ENCODE measurements at places on chromosomes 16 and 17.

DNA sequence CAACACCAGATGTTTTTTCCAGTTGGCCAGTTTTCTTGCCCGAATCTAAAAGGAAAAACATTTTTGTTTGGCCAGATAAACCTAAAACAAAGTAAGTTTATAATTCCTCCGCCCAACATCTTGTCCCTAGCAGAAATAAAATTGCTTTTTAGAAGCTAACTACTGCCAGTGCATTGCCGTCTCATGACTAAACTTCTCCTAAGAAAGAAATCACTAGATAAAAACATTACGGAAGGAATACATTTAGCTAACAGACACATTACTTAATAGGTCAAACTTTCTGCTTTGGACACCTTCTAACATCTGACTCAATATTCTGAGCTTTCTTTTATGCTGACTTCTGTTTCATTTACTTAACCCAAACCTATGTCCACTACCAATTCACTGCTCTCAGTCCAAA is 36.2 kb downstream of the FBXL20 start:
- DNase-seq, result peak; percentile 20

GRCh38 chr17:62782730-62783270 is 25.3 kb downstream of the MARCHF10 start:
- no peak for DNase-seq

GRCh38 chr16:82643936-82644630 is 17.3 kb downstream of the CDH13 start:
- DNase-seq, result no peak

DNA sequence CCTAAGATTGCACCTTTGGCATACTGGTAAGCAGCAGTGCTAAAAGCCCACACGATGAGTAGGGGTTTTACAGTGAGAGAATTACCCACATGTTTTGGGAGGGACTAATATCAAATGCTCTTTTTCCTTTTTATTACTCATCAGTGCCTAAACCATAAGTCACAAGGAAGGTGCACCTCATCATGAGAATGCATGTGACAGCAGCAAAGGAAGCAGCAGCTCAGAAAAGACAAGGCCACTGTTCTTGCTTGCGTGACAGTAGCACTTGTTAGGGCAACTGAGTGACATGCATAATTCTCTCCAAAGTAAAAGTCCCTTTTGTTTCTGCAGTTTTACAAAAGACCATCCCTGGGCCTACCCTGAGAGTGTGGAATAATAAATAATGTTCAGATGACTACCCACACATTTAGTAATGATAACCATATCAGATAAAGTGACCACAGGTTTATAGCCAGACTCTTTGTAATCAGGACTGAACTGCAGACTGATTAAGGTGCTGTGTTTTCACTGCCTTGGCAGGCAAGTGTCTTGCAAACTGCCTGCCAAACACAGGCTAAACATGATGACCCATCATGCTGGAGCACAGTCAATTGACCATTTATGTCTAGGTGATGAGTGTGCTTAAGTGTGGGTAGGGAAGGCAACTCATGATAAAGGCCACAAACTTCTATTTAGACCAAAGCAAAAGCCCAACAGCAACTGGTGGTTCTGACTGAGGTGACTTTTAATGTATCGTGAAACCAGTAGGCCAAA is 1751.4 kb downstream of the TP53TG3F start:
- DNase-seq, result no peak

DNA sequence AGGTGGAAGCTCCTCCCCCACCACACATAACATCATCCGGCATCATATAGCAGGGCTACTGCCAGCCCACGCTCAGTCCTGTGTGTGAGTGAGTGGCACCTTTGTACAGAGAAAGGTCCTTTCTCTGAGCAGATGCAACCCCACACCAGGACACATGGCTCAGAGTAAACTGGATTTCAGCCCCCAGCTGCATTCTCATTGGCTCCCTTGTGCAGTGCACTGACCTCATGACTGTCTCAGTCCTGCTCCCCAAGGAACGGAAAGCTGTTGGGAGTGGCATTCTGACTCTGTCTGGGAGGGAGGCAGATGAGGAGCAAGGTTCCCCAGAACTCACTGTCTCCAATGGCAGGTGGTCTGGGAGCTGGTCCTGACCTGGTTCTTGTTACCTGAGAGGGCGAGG is 244.1 kb downstream of the PHKB start:
- no peak for DNase-seq

DNA sequence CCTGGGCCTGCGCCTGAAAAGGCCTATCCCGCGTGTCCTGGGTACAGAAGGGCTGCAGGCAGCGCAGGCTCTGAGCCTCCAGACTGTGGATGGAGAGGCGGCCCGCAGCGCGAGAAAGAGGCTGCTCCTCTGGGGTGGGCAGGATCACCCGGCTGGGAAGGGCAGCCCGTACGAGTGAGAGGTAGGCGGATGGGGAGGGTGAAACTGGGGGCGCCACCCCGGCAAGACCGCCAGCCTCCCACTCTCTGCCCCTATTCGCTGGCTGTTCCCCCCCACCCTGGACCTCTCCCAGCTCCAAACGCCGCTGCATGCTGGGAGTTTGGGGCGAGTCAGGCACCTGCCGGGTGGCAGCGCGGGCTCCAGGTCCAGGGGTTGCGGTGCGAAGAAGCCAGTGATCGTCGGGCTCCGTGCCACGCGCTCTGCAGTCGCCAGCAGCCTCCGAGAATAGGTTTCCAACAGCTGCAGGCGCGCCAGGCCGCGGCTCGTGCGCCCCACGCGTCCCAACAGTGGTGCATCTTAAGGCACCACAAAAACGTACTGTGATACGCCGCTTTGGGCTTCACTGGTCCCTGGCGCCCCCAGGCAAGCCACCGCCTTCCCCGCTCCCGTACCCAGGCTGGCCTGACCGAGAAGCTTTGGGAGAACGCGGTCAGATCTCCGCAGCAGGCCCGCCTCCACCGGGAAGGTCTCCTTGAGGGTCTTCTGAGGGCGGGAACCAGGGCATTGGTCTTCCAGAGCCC is 1.1 kb downstream of the NOXO1 start:
- DNase-seq, result no peak

GRCh38 chr17:75927286-75927922 is 13.4 kb downstream of the FBF1 start:
- DNase-seq, result no peak

GRCh38 chr16:24208710-24209109 is 47.4 kb upstream of the CACNG3 start:
- no peak for DNase-seq

GRCh38 chr16:54957403-54958166 is 26.9 kb downstream of the IRX5 start:
- DNase-seq, result peak; percentile 14

DNA sequence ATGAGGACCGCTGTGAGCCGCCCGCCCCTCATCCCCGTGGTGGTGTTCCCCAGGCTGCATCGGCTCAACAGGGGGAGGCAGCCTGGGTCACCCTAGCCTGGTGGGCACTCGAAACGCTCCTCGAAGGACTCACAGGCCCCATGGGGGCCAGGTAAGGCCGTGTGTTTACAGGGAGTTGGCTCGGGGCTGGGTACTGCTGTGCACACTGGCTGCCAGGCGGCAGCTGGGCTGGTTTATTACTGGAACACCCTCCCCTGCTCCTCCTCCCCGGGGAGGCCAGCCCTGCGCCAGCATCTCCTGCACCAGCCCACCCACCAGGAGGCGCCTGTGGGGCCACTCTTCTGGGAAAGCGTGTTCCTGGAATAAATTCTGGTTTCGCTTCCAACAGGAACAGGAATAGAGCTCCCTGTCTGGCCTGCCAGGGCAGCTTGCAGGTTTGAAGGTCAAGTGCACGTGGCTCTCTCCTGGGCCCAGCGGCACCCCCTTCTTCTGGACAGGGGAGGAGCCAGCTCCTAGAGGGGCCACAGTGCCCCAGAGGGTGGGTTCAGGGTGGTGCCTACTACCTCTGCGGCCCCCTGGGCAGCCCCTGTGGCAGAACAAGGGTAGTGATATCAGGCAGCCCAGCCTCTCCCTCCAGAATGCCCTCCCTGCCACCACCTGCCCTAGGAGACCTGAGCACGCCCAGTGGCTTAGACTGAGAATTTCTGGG is 11.3 kb downstream of the MCRIP1 start:
- peak; percentile 28 for DNase-seq

DNA sequence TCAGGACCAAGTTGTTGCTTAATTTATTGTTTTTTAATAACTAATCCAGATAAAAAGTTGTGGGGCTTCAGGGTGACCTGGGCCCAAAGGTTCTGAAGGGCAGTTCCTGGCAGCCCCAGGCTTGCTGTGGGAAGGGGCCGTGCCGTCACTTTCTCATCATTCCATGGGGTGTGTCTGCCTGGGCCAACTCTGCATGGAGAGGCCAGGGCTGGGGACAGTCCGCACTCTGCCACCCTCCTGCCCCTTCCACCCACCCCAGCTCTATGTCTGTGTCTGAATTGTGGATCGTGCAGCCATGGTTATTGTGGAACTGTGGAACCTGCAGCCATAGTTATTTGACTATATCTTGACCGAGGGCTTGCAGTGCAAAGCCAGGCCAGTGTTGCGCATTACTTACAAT is 4.0 kb downstream of the LIMD2 start:
- no peak for DNase-seq

GRCh38 chr17:725084-725483 is 7.3 kb upstream of the TLCD3A start:
- no peak for DNase-seq

DNA sequence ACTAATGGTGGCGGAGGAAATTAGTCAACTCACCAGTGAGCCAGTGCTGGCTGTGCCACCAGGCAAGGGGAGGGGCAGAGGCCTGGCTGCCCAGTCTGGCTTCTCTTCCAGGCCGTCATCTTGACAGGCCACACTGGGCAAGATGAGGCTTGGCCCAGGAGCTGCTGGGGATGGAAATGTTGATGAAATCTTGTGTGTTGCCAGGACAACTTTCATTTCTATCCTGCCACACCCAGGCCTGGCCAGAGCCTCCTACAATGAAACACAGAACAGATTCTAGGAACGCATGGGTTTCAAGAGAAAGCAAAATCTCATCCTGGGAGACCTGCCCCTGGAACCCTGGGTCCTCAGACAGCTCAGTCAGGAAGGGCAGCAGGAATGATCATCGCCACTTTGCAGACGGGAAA is 9.3 kb downstream of the HEXIM2 start:
- peak; percentile 64 for DNase-seq

- peak; percentile 12 for DNase-seq
Observed at GRCh38 chr17:34163646-34164045, 91.4 kb upstream of the CCL2 start.

- no peak for DNase-seq
Observed at GRCh38 chr16:53982631-53983042, 278.7 kb downstream of the FTO start.

GRCh38 chr16:9679213-9679767 is 502.9 kb downstream of the GRIN2A start:
- DNase-seq, result no peak

DNA sequence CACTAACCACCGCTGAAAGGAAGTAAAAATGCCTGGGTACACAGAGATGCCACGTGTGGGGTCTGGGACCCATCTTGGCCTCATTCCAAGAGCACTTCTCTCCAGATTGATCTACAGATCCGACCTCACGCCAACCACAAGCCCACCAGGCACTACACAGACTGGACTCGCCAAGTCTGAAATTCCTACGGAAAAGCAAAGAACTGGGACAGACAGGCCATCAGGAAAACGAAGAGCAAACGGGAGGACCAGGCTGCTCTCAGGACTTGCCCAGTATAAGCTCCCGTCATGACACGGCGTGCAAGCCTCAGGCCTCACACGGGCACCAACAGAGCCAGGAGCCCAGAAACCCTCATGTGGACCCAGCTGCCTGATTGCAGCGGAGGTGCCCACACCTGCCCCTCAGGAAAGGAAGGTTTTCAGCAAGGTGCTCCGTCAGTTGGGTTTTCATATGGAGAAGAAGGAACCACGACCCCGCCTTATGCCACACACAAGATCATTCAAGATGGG is 20.1 kb upstream of the C16orf95 start:
- DNase-seq, result no peak

- peak; percentile 68 for DNase-seq
Observed at GRCh38 chr16:90019543-90020259, 445 bp upstream of the DBNDD1 start.

DNA sequence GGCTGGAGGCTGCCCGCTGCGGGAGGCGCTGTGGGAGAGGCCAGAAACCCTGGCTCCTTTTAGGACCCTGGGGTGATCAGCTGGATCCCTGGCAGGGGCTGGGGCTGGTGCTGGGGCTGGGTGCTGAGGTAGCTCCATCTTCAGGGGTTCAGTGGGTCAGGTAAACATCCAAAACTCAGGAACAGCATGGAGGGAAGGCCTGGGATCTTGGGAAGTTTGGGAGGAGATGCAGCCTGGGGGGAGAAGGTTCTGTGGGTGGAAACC is 21.0 kb downstream of the ADGRG5 start:
- DNase-seq, result no peak

- no peak for DNase-seq
Observed at GRCh38 chr17:42797067-42798007, 1.2 kb downstream of the COA3 start.

DNA sequence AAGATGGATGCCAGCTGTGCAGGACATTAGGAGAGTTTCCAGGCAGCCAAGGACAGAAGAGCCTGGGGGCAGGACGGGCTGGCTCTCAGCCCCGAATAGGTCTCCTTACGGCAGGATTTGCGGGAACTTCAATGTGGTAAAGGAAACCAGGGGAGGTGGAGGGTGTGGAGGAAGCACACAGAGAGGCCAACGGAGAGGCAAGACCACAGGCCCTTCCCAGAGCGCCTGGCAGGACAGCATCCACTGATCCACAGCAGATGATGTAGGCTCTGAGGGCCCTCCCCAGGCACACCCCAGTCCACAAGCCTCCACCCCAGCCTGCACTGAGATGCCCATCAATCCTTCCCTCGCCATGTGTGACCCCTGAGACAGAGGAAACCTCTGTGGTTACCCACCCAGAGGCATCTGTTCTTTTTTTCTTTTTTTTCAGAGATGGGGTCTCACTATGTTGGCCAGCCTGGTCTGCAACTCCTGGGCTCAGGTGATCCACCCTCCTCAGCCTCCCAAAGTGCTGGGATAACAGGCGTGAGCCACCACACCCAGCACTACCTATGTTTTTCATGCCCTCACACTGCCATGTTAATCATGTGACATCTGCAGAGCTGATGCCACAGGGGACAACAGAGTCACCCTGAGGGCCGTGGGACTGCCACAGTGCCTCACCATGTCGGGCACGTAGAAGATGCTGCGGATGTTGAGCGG is 19.3 kb downstream of the DNASE1 start:
- DNase-seq, result no peak

DNA sequence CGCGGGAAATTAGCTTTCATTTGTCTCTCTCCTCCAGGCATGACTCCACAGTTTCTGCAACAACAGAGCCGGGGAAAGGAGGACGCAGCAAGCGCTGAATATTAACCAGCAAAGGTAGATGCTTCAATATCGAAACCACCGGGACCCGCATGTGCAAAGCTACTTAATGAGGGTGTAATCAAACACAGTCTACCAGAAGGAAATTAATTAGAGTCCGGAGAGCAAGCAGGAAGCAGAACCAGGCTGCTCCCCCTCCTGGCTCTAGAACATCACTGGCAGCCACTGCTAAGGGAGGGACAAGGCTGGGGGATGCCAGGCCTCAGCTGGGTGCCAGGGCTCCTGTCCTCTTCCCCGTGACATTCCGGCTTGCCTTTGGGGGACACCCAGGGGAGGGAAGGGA is 21.7 kb downstream of the LRRC75A start:
- no peak for DNase-seq

- peak; percentile 13 for DNase-seq
Observed at GRCh38 chr17:63337579-63337978, 108.5 kb downstream of the CYB561 start.
